Right renal pelvis (tissue), 4 donors: ENCODE measurements at places on chromosomes 6 and 20. TPM values are rescaled to one million over a fixed set of nuclear protein-coding genes. Genes with fewer than 3 reads are reported as not detected.

Gene GPR6
- polyA plus RNA-seq, result not detected

Gene CCM2L
- polyA plus RNA-seq, result 7.6 TPM

Gene FNDC1
- 11.4 TPM for polyA plus RNA-seq

Gene PHACTR3
- polyA plus RNA-seq, result 9.7 TPM
